Common myeloid progenitor, CD34-positive (primary cell): ENCODE measurements at places on chromosomes 2 and 18.

DNA sequence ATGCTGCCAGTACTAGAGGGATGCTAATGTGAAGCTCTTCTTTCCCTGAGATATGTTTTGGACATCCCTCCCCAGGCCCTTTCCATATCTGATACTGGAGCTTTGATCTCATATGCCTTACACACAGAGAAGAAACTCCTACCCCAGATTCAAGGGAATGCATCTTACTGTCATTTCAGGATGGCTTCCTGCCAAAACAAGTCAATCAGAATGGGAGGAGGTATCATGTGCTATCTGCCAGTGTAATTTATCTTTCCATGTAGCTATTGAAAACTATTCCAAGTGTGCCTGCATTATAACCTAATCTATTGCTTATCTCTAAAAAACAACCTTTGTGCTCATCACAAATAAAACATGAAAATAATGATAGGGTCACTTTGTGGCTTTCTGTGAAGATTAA is 269.9 kb upstream of the SETBP1 start:
- DNase-seq = no peak

DNA sequence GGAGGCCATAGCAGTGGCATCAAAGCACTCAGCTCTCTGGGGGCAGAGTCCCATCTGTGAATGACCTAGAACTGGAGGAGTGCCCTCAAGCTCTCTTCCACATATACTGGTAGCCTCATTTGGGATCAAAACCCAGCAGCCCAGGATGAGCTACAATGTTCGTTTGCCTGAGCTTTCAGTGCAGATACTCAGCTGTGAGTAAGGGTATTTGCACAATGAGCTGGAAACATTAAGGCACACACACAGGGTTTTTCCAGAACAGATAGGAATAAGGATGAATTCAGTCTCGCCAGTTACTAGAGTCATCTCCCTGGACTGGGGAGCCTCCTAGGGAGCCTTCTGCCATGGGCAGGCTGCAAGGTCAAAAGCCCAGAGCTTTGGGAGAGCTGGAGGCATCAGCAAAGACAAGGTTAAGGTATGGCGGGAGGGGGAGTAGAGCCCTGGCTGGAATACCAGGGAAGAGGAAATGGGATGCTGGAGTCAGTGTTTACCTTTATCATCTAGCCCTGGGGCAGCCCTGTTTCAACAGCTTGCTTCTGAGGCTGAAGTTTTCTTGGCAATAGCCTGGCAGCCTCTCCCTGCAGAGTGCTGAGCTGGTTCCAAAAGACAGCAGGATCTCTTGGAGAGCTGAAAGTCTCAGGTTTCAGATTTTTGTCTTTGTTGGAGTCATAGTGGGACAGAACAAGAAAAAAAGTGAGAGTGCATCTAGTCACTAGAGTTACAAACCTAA is 187.7 kb downstream of the LOXHD1 start:
- DNase-seq = no peak

DNA sequence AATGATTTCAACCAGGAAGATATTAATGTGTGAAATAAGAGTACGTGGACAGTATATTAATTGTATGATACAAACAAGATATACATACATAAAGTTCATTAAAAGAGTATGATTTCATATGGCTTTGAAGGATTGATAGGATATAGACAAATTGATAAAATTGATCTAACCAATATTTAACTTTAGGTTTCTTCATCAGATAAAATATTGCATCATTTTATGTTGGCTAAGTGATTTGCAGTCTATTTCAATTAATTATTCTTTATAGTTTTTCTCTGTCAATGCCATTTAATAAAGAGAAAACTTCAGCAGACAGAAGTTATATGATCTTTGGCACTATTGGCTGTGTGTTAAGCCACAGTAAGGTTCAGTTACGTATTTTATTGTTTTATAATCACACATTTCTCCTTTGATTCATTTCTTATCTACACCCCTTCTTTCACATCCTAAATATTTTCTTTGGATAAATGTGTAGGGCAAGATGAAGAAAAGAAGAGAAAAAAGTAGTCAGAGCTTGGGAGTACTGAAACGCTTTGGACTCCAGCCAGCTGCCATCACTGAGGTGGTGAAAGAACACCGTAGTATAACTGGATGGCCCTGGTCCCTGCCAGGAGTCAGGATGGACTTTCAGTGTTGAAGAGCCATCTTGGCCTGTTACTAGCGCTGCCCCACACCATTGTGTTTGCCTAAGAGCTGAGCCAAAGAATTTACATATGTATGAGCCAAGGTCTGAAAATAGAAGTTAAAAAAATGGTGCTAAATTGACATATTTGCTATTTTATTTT is 9.8 kb upstream of the CPS1 start:
- DNase-seq = no peak

DNA sequence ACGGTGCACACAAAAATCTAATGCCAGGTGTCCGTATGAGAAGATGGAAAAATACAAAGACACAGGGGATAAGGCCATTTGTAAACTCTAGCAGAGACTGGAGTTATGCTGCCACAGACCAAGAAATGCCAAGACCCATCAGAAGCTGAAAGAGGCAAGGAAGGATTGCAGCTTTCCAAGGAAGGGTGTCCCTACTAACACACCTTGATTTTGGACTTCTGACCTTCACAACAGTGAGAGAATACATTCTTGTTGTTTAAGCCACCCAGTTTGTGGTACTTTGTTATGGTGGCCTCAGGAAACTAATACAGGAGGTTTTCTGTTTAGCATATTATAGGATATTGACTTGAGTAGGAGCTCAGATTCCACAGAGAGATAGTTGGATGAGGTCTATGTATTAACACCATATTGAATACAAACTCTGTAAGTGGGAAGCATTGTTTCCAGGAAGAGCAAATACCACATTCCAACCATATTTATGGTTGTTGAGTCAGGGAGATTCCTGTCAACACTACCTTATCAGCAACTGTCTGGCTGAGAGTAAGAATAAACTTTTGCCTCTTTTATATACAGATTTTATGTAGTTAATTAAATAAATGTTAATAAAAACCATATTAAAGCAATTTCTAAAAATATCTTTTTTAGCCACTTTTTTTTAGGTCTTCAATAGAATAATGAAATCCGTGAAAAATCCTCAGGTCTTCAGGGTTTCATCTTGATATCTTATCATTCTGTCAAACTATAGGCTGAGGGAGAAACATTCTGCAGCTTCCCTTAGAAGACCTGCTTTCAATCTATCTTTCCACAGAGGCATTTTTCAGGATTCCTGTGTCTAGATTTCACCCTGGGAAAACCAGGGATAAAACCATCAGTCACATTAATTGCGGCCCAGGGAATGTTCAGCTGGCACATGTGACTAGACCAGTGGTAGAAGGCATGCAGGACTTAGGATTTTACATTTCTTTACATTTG is 35.4 kb upstream of the HNMT start:
- no peak for DNase-seq

DNA sequence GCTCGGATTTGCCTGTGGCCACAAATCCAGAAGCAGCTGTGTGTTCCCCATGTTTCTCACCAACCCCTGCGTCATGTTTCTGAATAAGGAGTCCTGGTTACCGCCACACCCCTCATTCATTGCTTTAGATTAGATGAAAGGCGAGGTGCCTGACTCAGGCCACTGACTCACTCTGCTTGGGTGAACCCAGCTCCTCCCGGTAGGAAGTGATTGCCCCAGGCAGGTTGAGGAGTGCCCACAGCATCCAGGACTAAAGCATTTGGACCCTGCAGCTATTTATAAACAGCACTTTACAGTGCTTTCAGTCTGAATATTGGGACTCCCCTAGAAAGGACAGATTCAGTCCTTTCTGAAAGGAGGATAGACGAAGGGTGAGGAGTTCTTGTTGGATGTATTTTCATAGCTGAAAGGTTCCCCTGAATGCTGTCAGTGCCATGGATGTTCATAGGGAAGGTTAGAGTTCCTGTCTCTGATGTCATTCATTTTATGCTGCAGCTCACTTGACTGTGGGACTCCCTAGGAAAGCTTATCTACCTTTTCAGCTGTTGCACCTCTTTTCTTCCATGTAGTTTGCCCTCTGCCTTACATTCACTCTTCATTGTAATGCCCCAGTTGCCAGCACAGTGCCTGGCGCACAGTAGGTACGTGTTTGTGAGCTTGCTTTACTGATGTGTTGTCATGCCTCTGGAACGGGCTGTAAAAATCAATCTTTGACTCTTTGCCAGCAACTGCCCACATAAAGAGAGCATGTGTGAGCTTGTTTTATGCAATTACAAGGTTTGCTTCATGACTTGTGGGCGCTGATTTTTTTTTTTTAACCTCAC is 14.9 kb downstream of the ITGA6 start:
- peak; percentile 48 for DNase-seq

DNA sequence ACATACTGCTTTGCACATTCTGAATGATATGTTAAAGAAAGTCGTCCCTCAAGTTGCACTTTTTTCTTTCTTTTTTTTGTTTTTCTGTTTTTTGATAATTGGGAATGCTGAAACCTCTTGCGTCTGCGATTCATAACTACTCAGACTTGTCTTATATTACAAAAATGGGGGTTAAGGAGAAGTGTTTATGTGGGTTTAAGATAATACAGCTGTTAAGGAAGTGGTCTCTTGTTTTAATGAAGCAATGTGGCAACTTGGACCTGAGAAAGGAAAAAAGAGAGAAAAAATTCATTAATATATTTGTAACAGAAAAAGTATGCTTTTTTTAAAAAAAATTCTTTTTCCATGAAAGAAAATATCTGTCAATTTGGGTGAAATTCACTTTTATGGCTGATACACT is 268.5 kb upstream of the CCDC68 start:
- DNase-seq = peak; percentile 31
